ENCODE measurements at places on chromosomes 12 and 14. TPM values are rescaled to one million over a fixed set of nuclear protein-coding genes. Genes with fewer than 3 reads are reported as not detected.

DNA sequence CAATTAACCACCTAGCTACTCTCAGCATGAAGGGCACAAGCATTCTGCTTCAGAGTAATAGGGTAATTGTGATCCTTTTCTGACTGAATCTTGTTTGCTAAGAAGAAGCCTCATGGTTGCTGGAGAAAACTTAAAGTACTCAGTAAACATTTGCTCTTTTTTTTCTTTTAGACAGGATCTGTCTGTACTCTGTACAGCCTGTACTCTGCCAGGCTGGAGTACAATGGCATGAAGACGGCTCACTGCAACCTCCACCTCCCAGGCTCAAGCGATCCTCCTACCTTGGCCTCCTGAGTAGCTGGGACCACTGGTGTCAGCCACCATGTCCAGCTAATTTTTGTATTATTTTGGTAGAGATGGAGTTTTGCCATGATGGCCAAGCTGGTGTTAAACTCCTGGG lies 12.4 kb downstream of the PPP1R13B start:
- no peak for DNase-seq

DNA sequence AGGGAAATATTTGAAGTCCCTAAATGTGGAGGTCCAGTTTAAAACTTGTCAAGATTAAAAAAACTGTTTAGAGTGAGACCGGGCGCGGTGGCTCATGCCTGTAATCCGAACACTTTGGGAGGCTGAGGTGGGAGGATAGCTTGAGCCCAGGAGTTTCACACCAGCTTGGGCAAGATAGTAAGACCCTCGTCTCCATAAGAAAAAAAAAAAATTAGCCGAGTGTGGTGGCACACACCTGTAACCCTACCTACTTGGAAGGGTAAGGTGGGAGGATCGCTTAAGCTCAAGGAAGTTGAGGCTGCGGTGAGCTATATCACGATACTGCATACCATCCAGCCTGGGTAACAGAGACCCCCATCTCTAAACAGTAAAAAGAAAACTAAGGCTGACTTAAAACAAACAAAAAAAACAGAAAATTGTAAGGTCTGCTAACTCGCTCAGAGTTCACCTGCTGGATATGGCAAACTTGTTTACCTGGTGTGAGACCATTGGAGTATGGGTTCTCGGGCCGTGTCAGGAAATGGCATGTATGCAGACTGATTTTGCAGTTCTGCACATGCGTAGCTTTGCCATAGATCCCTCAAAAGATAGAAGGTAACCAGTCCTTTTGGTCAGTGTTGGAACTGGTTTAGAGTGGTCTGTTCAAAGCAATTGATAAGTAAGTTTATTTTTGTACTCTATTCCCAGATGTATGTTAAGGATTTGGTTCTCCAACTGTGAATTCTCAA lies 2.1 kb downstream of the RNF10 start:
- DNase-seq, result peak; percentile 11

DNA sequence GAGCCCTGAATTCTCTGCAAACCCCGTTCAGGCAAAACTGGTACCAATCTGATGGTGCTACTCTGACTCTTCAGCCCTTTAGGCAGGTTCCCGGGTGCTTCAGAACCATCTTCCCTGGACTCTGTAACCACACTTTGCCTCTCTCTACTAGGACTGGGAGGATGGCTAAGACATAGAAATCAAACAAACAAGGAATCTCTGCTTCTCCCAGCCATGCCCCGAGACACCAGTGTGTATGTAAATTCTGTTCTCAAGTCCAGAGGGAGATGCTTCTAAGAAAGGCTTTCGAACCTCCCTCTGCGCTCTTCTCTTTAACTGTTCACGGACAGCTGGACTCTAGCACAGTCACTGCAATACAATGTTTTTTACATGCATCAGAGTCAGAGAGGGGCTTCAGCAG lies 1.9 kb upstream of the KCNK10 start:
- no peak for DNase-seq

- peak; percentile 50 for DNase-seq
Measured at GRCh38 chr14:106094654-106095189, 568.3 kb downstream of the TMEM121 start.

GRCh38 chr14:91899806-91900205 lies 32.5 kb upstream of the TC2N start:
- DNase-seq, result no peak

- no peak for DNase-seq
Measured at GRCh38 chr14:88154926-88155325, 150.0 kb downstream of the GPR65 start.

DNA sequence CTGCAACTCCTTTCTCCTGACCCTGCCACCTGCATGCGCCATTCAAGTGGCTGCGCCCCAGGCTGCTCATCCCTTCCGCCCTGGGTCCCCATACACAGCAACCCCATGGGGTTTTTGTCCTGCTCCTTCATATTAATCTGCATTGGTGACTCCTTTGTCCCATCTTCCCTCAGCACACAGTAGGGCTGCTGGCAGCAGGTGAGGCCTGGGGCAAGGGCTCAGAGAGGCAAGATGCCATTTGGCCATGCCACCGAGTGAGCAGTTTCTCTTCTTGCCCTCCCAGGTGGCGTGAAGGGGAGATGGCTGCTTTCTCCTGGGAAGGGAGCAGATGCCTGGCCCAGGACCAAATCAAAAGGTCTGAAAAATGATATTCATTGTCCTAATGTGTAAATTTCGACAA lies 9.1 kb downstream of the RTL1 start:
- DNase-seq, result no peak

DNA sequence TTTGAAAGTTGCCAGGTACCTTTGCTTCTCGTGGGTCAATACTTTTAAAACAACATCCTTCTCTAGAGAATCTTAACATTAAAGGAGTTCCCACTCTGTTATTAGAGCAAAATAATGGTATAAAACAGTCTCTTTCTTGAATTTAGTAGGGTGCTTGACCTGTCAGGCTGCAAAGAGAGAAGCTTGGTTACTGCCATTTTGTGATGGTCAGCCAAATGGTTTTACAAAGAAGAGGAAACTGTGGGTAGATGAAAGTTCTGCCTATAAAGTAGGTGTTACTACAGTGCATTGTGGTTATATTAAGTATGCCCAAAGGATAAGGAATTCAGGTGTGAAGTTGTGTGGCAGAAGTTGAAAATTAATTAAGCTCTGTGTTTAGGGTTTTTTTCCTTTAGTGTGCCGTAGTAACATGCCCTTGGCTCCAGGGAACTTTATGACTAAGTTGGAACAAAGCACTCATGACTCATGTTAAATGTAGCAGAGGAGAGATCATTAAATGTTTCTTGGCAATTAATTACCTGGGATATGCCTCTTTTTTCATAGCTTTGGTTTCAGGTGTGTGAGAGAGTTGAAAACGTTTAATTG lies 354.0 kb upstream of the KITLG start:
- DNase-seq, result no peak

DNA sequence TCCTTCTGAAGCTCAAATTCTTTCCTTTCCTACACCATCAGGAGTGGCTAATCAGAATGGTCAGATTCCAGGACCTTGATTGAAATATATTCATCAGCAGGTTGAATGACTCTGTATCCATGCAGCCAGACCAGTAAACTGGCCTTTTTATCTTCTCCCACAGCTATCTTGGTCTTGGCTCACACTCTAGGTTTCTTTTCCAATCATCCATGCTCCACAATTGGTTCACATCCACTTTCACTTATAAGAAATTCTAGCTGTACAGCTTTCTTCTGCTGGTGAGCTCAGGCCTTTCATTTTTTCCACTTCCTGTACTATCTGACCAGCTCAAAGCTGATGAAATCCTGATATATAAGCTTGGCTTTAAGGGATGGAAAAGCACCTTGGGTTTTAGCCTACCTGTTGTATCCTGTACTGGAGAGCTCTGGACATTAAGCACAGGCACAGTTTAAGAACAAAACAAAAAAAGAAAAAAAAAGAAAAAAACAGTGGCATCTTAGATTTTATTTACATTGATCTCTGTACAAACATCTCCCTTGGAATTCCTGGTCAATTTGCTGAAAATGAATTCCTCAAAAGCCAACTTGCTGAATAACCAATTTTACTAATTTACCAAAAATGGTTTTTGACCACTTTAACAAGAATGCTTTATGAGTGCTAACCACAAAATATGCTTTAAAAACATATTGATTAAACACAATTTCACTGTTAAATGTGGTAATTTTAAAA lies 91.6 kb upstream of the PAWR start:
- DNase-seq, result no peak

DNA sequence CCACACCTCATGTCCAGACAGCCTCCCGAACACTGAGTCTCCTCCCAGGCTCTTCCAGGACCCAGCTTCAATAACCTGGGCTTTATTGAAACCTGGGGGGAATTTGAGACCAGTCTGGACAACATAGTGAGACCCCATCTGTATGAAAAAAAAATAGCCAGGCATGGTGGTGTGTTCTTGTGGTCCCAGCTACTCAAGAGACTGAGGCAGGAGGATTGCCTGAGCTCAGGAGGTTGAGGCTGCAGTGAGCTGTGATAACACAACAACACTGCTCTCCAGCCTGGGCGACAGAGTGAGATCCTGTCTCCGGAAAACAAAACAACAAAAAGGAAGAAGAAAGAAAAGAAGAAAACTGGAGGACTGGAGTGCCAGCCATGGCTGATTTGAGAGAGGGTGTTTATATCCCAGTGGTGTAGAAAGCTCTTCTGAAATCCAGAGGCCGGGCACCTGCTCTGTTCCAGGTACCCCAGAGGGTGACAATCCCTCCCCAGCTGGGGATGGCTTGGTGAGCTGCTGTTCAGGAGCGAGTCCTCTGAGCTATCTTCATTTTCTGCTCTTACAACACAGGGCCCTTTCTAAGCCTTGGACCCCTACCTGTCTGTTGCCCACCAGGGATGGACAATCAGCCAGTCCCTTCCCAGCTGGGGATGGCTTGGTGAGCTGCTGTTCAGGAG lies 6.0 kb upstream of the PGF start:
- no peak for DNase-seq

DNA sequence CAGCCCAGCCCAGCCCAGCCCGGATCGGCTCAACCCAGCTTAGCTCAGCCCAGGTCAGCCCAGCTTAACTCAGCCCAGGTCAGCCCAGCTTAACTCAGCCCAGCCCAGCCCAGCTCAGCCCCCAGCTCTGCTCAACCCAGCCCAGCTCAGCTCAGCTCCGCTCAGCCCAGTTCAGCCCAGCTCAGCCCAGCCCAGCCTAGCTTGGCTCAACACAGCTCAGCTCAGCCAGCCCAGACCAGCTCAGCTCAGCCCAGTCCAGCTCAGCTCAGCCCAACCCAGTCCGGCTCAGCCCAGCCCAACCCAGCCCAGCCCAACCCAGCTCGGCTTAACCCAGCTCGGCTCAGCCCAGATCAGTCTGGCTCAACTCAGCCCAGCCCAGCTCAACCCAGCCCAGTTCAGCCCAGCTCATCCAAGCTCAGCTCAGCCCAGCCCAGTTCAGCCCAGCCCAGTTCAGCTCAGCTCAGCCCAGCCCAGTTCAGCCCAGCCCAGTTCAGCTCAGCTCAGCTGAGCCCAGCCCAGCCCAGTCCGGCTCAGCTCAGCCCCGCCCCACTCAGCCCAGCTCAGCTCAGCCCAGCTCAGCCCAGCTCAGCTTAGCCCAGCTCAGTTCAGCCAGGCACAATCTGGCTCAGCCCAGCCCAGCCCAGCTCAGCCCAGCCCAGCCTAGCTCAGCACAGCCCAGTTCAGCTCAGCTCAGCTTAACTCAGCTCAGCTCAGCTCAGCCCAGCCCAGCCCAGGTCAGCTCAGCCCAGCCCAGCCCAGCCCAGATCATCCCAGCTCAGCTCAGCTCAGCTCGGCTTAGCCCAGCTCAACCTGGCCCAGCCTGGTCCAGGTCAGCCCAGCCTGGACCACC lies 331.7 kb downstream of the TMEM121 start:
- peak; percentile 62 for DNase-seq

DNA sequence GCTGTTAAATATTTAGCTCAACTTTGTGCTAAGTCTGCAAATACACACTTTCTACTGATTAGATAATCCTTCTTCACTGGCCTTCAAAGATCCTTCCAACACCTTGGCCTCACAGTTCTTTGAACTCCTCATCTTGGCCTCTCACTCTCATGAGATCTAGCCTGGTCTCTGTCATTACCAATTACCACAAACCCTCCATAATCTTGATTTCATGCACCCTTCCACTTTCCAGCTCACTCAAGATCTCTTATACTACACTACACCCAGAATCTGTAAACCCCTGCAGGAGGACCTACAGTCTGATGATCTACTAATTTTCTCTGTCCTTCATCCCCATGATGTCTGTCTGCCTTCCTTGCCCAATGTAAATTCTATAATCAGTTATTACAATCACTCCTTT lies 71.1 kb downstream of the DUSP16 start:
- DNase-seq, result no peak

- DNase-seq, result no peak
Measured at GRCh38 chr12:66733839-66734238, 55.0 kb upstream of the GRIP1 start.

TULP3 gene
- total RNA-seq, result 4.2 TPM

FLRT2 gene
- total RNA-seq, result not detected

TAS2R10 gene
- total RNA-seq, result not detected

SYCP3 gene
- total RNA-seq, result 0.22 TPM

CISTR gene
- total RNA-seq, result not detected
